ENCODE measurements at places on chromosomes 7 and 10.

DNA sequence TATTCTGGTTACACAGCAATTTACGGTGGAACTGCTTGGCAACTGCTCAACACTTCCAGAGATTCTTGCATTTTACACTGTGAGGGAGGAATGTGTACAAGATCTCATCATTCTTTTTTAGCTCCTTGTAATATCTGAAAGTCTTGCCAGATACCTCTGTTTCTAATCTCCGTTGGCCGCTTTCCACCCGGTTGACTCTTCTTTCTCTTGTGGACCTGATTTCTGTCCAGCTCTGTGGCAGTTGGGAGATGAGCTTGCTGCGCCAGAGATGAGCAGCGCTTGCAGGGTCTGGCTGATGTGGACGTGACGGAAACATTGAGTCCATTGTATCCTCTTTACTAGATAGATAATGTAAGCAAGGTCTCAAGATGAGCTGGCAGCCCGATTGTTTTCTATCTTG, 27.6 kb downstream of the SPAG6 start:
- no peak for DNase-seq

GRCh38 chr10:104706886-104707285, 65.8 kb downstream of the SORCS3 start:
- no peak for DNase-seq

DNA sequence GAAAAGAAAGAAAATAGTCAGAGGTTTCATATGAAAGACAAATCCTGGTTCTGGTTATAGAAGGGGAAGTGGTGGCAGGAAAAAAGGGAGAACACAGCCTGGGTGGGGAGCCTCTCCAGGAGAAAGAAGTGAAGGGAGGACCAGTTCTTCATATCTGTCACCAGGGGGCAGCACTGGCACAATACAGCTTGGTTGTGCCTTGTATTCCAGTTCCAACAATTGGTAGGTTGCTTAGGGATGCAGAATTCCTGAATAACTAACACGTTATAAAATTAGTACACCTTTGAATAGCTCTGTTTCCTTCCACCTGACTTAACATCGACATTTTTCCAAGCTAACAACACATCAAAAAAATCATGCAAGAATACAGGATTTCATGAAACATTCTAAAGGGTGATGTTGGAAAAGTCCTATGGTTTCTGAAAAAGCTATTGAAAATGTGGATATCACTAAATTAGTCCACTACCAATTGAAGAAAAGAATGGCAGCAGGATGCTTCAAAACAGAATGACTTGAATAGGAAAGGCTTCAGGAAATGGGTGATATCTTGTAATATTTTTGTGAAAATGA, 52.9 kb downstream of the CYP26A1 start:
- no peak for DNase-seq

DNA sequence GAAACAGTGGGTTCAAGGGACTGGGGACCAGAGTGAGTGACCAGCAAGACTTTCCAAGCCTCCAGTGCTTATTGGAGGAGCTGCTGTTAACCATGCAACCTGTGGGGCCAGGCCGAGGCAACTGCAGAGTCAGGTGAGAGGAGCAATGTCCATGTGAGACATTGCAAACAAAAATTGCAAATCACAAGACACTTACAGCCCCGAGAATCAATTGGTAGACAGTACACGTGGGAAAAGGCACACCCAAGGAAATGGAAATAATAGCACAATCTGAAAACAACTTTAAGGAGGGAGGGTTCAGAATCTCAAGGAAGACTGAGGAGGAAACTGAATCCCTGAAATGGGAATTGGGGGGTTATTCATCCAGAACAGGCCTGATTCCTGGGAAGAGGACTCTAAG, 72.6 kb downstream of the GLRX3 start:
- no peak for DNase-seq

- no peak for DNase-seq
These were observed 103.0 kb downstream of the CTBP2 start for GRCh38 chr10:125057158-125058001.

DNA sequence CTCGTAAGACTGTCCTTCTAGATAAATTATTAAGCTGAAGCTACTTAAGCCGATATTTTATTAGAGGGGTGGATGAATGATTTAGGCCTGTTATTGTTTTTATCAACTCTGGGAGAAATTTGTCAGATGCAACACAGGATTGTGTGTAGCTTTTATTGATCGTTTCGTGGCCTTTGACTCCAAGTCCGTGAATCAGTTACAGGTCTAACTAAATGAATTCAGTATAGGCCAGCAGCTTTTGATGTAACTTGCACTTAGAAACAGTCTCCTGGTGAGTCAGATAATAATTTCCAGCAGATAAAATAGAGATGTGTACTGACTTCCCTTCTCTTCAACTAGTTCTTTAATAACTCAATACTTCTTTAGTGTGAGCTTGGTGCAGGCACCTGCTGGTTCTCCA, 341.7 kb upstream of the SMIM30 start:
- no peak for DNase-seq

- no peak for DNase-seq
These were observed 47.7 kb upstream of the TRIL start for GRCh38 chr7:29005829-29006228.

GRCh38 chr7:149791-150636, 42.4 kb upstream of the FAM20C start:
- DNase-seq = peak; percentile 46

DNA sequence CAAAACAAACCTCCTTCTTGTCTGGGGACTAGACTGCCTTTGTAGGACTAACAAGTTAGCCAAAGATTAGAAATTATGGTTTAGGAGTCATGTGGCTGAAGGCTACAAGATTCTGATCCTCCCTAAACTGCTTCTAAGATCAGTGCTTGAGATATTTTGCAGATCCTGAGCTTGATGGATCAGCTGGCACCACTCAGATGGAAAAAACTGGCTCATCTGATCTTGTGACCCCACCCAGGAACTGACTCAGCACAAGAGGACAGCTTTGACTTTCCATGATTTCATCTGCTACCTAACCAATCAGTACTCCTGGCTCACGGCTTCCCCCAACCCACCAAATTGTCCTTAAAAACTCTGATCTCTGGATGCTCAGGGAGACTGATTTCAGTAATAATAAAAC, 271.5 kb upstream of the TAC1 start:
- DNase-seq = no peak

DNA sequence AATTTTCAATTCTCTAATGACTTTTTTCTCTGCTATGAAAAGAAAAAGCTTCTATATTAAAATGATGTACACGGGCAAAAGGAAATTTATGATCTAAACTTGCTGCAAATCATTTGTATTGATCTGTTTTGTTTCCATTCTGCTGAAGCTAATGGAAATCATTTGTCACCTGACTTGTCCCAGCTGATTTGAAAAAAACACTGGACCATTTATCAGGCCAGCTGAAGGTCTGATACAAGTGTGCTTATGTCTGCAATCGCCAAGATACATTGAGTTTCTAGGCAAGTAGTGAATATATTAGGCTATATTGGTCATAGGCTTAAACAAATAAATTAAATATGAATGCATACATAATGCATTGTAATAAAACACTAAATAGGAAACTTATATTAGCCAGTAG, 1309.7 kb downstream of the REEP3 start:
- DNase-seq = no peak

- no peak for DNase-seq
These were observed 50.1 kb upstream of the TMEM72 start for GRCh38 chr10:44860811-44861736.

DNA sequence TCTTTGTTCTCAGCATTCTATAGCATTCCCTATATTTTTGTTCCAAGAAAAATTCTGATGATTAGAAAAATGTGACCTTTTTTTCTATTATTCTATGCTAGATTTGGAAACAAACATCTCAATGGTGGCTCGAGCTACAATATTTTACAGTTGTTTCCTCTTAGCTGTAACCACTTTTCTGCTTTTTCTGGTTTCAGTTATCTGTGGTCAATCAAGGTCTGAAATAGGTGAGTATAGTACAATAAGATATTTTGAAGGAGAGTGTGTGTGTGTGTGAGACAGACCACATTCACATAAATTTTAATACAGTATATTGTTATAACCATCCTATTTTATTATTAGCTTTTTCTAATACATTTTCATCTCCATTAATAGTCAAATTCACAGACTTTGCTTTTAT, 564.5 kb upstream of the GHITM start:
- no peak for DNase-seq

GRCh38 chr7:111413739-111414138, 148.6 kb downstream of the IMMP2L start:
- DNase-seq = no peak

GRCh38 chr10:106832846-106833245, 331.7 kb downstream of the SORCS1 start:
- no peak for DNase-seq

GRCh38 chr7:16357921-16358320, 63.4 kb downstream of the CRPPA start:
- DNase-seq = no peak

DNA sequence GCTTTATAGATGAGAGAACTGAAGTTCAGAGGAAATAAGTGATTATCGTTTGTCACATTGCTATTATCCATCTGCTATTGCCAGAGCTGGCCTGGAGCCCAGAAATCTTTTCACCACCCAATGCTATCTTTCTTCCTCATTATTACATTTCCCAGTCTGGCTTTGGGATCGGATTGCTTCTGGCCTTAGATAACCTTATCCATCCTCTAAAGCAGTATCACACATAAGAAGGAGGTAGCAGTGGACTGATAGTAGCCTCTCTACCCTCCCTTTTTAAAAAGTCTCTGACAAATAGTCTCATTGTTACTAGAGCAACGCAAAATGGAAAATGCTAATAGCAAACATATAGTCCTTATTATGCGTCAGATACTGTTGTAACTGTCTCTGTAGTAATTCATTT, 1.3 kb upstream of the CLDN12 start:
- DNase-seq = no peak

- DNase-seq = no peak
These were observed 22.1 kb downstream of the ATP6V1F start for GRCh38 chr7:128884561-128885369.

- no peak for DNase-seq
These were observed 19.7 kb downstream of the SKIDA1 start for GRCh38 chr10:21505711-21506278.

- DNase-seq = no peak
These were observed 167.9 kb downstream of the CPEB3 start for GRCh38 chr10:92122941-92123450.

DNA sequence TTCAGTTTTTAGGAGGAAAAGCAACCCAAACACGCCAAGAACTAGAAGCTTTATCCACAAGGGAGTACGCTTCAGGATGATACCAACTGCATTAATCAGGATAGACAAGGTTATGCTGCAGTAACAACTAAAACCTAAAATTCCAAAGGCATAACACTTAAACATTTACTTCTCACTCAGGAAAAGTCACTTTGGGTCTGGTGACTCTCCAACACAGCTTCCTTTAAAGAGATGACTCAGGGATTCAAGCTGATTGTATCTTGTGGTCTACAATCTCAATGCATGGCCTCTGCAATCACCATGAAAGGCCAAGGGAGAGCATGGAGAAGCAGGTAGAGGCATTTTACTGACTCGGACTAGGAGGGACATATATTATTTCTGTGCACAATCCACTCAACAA, 315.8 kb downstream of the KCNMA1 start:
- DNase-seq = no peak

DNA sequence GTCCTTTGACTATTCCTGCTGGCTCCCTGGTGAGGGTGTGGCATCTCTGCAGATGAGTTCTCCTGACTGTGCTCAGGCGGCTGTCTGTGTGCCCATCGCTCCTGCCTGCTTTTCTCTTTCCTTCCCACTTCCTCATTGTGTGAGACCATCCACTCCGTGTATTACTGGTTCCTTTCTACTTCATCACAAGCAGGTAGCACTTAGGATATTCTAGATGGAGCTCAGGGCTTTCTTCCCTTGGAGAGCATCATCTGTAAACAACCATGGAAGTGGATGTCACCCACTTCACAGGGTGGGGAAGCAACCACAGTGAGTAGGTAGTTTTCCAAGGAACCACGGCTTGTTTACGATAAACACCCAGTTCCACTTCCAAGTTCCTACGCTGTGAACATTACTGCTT, 15.7 kb downstream of the DNAJB6 start:
- DNase-seq = no peak

GRCh38 chr10:89916468-89917215, 215.3 kb downstream of the KIF20B start:
- DNase-seq = no peak

DNA sequence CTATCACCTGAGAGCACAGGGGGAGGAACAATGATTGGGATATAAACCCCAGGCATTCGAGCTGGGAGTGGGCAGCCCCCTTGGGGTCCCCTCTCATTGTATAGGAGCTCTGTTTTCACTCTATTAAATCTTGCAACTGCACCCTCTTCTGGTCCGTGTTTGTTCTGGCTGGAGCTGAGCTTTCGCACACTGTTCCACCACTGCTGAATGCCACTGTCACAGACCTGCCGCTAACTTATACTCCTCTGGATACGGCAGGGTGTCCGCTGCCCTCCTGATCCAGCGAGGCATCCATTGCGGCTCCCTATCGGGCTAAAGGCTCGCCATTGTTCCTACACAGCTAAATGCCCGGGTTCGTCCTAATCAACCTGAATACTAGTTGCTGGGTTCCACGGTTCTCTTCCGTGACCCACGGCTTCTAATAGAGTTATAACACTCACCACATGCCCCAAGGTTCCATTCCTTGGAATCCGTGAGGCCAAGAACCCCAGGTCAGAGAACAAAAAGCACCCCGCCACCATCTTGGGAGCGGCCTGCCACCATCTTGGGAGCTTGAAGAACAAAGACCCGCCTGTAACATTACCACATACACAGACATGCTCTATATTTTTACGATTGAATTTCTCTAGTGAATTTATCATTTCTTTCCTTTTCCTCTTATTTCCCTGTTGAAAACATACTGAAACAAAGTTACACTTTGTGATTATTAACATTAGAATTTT, 9.0 kb downstream of the ZWINT start:
- DNase-seq = no peak

DNA sequence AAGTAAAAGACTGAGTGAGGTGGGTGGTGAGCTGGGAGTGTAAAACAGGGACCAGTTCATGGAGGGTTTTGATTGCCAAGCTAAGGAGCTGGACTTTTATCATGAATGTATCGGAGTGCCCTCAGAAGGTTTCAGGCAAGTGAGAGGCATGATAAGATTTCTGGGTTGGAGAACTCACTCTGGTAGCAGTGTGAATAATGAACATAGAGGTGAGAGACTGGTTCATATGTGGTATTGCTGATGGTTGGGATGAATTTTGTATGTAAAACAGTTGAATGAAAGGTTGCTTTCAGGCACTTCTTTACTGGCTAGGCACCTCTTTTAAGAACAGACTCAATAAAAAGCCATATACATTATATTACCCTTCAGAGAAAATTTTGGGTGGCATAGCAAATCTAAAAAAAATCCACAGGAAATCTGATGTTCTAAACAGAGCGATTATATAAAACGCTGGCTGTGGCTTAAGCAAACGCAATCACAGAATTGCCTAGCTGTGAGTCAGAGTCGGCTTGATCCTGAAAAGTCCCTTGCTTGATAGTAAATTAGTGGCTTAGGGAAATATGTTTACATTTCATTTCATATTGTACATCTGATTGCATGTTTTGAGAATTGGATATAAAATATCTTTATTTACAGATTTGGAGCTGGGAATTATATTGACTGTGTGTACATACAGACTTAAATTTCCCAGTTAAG, 92.9 kb upstream of the HDAC9 start:
- no peak for DNase-seq

GRCh38 chr7:127551941-127552340, 33.5 kb downstream of the GCC1 start:
- DNase-seq = no peak

GRCh38 chr10:121049489-121049888, 198.3 kb downstream of the WDR11 start:
- no peak for DNase-seq

- DNase-seq = no peak
These were observed 139.3 kb downstream of the SLC25A13 start for GRCh38 chr7:96182424-96183158.

GRCh38 chr7:70040970-70041766, 442.9 kb downstream of the AUTS2 start:
- no peak for DNase-seq
